MG63 (cell line): ENCODE measurements at places on chromosomes 6 and 20.

- DNase-seq: no peak
These were observed 165.0 kb downstream of the PDE7B start for GRCh38 chr6:136016228-136017225.

DNA sequence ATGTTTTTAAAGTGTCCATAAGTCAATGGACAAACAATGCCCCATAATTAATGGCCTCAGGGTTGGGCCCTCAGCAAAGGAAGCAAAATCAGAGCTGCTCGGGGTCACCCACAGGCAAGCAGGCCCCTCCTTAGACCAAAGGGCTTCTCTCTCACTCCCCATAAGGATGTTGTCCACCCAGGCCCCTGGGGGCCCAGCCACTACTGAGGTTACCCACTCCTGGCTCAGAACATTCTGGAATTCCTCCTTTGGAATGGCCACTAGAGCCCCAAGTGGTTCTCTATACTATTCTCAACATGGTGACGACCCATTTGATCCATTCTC, 50.9 kb downstream of the BANF2 start:
- DNase-seq: no peak

- no peak for DNase-seq
These were observed 5.5 kb upstream of the MYLK4 start for GRCh38 chr6:2756241-2756640.

- no peak for DNase-seq
These were observed 29.6 kb downstream of the OR2B2 start for GRCh38 chr6:27882624-27883023.

- no peak for DNase-seq
These were observed 113.1 kb downstream of the FOXA2 start for GRCh38 chr20:22471156-22471836.

DNA sequence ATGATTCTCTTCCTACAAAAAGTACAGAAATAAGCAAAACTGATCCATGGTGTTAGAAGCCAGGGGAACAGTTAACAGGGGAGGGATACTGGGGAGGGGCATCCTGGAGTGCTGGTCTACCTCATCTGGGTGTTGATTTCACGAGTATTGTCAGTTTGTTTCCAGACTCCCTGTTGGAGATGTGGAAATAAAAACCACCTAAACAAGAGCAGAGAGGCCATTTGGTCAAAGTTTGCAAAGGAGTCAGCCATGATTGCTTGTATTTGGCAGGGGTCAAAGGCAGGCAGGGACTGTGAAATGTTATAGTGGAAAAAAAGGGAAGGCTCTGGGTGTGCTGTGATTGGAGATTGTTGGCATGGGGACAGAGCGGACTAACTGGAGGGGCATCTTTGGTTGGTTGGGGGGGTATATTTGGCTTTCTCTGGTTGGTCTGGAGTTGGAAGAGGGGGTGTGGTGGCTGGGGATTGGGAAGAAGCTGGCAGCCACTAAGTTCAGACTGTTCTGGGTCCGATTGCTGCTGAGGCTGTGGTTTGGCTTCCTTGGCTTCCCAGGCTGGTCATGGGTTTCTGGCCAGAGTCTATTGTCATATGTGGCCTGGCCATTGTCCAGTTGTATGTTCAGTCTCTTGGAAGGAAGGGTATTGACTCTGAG, 14.9 kb upstream of the PANK2 start:
- DNase-seq: no peak

- no peak for DNase-seq
These were observed 10.9 kb downstream of the CUL9 start for GRCh38 chr6:43192911-43193310.

GRCh38 chr6:73121421-73121993, 103.8 kb downstream of the KHDC1L start:
- no peak for DNase-seq

- DNase-seq: no peak
These were observed 80.1 kb upstream of the MLIP start for GRCh38 chr6:54031169-54031568.

GRCh38 chr20:48682529-48683363, 145.1 kb downstream of the PREX1 start:
- peak; percentile 37 for DNase-seq

DNA sequence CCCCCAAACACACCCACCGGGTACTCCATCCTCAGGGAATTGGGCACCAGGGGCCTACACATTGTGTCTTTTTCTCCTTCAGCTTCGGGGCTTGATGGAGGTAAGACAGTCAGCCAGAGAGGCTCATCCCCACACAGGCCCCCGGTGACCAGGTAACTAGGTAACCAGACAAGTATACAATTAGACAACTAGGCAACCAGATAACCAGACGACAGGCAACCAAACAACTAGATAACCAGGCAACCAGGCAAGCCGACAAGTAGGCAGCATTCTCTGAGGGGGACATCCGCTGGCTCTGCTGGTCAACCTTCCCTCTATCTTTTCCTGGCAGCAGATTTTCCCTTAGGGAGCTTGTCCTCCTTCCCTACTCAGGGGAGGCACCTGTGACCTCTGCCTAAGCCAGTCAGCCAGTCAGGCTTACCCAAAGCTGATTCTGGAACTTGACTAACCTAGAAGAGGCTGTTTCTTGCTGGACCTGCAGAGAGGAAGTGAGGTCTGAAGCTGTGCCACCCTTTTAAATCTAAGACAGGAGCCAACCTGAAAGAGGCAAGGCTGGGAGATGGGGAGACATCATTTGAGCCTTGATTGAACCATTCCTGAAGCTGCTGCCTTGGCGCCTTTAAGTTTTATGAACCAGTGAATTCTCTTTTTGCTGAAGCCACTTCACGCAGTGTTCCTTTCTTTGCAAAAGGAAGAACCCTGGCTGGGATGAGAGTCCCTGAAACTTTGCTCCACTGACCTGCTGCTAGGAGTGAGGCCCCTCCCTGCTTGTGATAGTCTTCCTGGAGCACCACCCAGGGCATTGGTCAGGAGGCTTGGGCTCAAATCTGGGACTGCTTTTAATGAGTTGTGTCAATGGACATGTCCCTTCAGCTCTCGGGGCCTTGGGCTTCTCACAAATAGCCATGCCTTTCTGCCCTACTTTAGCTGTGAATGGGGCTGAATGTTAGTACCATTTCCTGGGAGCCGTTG, 96.4 kb upstream of the RNF24 start:
- DNase-seq: no peak

DNA sequence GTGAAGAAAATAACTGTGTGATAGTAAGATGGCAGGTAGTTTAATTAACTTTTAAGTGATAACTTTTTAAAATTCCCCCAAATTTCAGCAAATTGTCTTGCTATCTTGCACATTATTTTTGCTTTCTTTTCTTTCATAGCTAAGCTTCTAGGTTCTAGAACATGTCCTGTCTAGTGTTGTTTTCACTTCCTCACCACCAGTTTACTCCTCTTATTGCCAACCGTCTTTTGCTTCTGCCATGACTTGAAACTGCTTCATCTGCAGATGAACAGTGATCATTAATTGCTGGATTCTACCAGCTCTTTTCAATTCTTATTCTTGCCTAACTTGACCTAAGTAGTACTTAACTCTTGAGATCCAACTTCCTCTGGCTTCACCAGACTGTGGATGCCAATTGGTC, 137.8 kb downstream of the CENPW start:
- no peak for DNase-seq

DNA sequence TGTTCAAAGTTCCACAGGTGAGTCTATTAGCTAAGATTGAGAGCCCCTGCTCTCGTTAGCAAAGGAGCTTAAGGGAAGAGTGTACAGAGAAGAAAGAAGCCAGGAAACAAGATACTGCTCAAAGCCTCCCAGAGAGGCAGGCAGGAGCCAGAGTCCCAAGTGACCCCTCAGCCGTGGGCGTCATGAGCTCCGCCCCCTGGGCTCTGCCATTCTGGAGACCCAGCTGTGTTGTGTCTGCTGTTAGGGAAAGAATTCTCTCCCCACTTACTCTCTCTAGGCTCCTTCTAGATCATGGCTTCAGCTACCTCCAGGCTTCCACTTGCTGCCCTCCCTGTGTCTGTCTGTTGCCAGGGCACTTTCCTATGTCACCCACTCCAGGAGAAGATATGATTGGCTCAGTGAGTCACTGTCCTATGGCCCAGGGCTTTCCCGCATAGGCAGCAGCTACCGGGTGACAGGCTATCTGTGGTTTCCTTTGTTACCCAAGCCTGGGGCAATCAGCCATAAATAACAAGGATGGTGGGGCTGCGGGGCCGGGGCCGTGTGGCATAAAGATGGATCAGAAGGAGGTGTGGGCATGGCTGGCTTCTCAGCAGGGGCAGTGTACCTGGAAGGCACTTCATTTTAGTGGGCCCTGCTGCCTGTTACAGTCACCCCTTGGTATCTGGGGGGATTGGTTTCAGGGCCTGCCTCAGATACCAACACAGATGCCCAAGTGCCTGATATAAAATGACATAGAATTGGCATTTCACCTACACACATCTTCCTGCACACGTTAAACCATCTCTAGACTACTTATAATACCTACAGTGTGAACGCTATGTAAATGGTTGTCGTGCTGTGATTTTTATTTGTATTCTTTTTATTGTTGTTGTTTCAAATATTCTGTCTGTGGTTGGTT, 118.9 kb downstream of the ARMC2 start:
- peak; percentile 19 for DNase-seq

DNA sequence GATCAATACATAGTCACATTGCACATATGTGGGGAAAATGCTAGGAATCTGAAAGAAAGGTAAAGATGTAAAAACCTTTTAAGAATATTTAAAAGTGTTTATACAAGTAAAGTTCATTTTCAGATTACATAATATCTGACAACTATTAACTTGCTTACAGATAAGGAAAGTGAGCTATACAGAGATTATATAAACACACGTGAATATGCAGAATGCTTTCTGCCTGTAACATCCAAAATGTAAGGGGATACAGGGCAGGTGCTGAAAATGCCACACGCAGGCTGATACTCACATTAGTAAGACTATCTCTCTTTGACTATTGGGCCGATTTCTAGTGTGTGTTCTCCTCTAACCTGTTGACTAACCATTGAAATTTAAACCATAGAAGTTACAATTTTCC, 17.9 kb upstream of the MAP7 start:
- no peak for DNase-seq

- DNase-seq: no peak
These were observed 94.7 kb downstream of the SMOC2 start for GRCh38 chr6:168535711-168536110.

- DNase-seq: peak; percentile 69
These were observed 234.5 kb upstream of the ZNF217 start for GRCh38 chr20:53828088-53828681.

DNA sequence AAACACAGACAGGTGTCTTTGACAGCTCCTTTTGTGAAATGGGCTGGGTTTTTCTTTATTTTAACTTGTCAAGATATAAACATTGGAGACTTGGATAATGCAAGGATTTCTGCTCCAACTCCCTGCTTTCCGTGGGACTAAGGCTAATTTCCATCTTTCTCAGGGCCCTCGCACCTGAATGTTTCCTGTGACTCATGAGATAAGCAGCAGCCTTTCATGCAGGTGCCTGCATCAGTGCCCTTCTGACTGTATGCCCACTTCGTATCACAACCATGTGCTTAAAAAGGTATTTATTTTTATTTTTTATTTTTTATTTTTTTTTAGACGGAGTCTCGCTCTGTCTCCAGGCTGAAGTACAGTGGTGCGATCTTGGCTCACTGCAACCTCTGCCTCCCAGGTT, 736.1 kb downstream of the DOK5 start:
- no peak for DNase-seq

DNA sequence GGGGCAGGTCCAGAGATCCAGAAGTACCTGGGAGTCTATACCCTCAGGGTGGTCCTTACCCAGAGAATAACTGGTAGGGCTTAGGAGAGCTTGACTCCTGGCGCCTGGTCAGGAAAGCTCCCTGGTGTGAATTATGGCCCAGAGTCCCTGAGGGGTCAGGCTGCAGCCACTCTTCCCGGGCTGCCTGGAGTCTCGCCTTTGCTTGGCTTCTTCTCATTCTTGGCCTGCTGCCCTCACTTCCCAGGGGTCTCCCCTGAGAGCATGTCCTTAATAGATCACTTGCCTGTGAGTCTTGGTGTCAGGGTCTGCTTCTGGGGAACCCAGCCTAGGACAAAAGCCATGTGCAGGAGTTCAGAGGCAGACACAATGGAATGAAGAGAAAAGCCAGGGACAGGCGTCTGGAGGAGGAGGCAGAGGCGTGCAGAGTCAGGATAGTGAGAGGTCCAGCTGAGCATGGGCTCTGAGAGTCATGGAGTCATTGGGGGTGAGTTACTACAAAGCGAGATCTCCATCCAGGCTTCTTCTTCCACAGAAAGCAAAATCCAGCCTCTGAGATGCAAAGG, 212.3 kb downstream of the TFAP2C start:
- no peak for DNase-seq

GRCh38 chr6:155223646-155224451, 40.0 kb upstream of the CLDN20 start:
- DNase-seq: no peak

- DNase-seq: no peak
These were observed 20.6 kb upstream of the NKX2-2 start for GRCh38 chr20:21534453-21534852.

GRCh38 chr6:29770306-29770705, 47.1 kb downstream of the HLA-F start:
- DNase-seq: no peak

DNA sequence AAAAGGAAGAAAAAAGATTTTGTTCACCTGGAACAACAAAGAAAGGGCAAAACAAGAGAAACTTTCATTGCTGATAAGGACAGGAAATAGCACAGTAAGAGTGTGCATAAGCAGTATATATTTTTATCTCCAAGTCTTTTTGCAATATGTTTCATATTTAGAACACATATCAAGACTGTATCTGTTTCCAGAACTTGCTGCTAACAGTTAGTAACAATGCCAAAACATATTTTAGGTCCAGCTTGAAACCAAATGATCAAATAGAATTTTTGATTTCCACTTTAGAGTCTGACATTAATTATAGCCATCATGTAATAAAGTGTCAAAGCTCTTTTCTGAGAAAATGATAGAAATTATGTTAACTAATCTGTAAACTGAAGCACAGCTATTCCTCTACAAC, 143.5 kb upstream of the SUPT3H start:
- DNase-seq: no peak

DNA sequence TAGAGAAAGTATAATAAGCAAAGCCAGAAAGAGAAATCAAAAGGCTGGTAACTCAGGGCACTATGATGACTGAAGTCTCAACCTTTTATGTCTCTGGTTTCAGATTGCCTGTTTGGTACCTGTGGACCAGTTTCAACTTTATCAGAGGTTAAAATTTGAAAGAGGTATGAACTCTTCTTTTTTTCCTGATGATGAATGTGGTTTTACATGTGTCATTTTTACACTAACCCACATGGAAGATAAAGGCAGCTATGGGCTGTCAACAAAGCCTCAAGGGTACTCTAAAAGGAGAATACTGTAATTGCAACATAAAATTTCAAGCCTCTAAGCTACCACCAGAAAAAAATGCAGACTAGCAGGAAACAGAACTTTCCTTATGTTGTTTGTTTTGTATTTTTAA, 52.4 kb downstream of the RNF144B start:
- no peak for DNase-seq

- no peak for DNase-seq
These were observed 80.4 kb downstream of the DHX35 start for GRCh38 chr20:39042279-39043150.

DNA sequence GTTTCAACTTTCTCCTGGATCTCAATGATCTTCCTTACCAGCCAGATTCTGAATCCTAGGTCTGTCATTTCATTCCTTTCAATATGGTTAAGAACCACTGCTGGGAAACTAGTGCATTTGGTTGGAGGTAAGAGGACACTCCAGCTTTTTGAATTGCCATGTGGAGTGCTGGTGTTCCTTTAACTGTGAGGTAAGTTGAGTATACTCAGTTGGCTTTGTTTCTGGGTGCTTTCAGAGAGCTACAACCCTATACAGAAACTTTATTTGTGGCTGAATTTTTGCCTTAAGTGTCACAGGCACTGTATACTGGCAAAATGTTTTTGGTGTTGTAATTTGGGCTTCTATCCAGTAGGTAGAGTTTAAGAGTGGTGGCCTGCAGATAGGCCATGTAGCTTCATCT, 175.8 kb downstream of the TBC1D32 start:
- no peak for DNase-seq
